ENCODE measurements at places on chromosomes 1 and 21.

GRCh38 chr21:39724944-39725343 is 20.0 kb upstream of the IGSF5 start:
- no peak for DNase-seq

- DNase-seq, result no peak
Observed at GRCh38 chr1:96515430-96515829, 206.2 kb upstream of the PTBP2 start.

DNA sequence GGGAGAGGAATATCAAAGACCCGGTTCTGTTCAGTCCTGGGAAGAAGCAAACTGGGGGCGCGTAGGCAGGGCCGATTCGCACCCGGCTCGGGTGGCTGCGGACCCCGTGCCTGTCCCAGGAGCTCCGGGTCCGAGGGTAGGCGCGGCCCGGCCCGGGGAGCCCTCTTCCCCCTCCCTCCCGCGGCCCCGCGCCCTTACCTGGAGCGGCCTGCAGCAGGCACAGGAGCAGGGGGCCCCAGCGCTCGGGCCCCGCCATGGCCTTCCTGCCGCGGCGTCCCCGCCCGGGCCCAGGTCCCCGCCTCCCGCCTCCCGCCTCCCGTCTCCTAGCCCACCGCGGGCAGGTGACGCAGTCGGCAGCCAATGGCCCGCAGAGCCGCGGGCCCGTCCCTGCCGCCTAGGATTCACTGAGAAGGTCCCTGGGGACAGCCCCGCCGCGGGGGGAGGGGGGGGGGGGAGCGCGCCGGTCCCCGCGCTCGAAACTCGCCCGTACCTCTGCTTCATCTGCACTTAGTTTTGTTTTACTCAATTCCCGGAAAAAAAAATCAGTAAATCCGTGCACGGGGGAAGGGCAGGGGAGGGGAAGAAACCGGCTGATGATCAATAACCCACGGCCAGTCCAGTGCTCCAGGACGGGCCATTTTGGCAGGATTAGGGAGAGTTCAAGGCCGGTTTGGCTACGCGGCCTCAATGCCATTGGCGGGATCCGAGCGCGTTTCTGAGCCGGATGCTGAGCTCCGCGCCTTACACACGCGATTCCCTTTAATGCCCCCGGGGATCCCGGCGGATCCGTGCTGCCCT is at the start of gene IFNLR1:
TSS of gene IFNLR1 (minus strand) at position 297 of the 798 bp plus-strand sequence. CDS start at position 256, 41 bp downstream.
- no peak for DNase-seq

GRCh38 chr1:220902916-220903315 is 23.7 kb downstream of the HLX start:
- no peak for DNase-seq

DNA sequence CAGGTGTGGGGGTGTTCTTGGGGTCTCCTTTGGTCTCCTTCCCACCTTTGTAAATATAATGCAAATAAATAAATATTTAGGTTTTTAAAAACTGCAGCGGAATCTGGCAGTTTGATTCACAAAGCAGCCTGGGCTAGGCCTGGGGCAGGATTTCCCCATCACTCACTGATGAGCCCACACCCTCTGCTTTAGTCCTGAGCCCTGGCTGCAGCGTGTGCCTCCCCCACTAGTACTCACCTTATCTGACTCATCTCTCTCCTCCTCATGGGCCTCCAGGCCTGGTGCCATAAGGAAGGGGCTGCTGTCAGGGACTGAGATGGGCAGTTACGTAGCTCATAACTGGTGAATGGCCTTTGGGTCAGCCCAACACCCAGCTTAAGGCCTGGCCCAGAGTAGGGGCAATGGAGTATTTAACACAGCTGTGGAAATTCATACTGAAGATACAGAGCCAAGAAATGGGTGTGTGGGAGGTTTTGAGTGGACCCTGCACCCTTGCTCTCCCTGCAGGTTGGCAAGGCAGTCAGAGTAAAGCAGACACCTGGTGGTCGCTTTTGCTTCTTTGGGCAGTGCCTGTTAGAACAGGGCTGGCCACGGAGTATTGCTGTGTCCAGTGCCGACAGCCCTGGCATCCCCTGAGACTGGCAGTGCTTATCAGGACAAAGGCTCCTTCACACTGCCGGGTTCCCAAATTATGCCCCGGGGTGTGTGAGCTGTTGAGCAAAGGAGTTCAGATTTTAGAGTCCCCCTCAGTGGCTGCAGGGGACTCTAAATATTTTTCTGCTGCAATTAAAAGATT is 39.7 kb downstream of the AZIN2 start:
- DNase-seq, result no peak

DNA sequence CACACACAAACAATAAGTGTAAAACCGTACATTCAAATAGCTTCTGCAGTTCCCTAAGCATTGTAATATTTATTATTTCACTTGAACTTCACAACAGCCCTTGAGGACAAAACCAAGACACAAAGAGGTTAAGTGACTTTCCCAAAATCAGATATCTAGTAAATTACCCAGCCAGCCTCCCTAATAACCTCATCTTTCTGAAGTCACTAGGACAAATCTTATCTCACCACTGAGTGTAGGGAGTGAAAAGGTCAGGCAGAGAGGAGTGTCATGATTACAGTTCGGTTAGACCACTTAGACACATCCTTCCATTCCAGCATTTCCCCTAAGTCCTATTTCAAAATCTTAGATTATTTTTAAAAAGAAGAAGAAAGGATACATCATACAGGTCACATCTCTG is 377.3 kb upstream of the NFIA start:
- no peak for DNase-seq

- no peak for DNase-seq
Observed at GRCh38 chr1:180116964-180117763, 37.5 kb upstream of the QSOX1 start.

DNA sequence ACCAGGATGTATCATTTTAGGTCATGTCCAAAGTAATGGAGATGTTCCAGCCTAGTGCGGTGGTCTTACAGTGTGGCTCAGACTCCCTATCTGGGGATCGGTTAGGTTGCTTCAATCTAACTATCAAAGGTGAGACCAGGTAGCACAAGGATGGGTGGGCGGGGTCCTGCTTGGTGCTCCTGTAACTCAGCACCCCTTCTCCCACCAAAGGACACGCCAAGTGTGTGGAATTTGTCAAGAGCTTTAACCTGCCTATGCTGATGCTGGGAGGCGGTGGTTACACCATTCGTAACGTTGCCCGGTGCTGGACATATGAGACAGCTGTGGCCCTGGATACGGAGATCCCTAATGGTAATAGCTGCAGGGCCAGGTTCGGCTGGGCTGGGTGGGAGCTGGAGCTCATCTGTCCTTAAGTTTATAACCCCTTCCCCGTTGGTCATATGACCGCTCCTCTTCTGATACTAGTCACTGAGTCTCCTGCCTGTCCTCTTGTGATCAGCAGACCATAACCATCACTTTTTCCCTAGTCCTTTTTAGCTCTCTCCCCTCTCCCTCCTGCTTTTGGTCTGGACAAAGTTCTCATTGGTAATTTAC is 5.4 kb downstream of the MARCKSL1 start:
- no peak for DNase-seq

- no peak for DNase-seq
Observed at GRCh38 chr1:81819613-81820012, 18.9 kb downstream of the ADGRL2 start.

- DNase-seq, result no peak
Observed at GRCh38 chr1:84303314-84303830, 1.9 kb downstream of the SAMD13 start.

DNA sequence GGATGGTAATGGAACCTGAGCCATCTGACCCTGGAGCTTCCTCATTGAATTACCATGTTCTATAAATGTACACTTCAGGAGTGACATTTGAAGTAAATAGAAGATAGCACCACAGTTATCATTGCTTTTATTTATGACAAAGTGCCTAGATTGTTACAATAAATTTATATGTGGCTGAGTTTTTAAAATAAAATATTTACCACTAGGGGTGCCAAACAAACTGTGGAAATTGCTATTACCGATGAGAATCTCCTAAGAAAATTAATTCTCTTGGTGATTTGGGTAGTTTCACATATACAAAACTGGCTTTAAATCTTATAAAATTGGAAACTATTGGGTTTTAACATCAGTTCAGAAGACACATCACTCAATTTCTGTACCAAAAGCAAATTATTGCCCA is 1.4 kb upstream of the TNR start:
- DNase-seq, result no peak

- DNase-seq, result no peak
Observed at GRCh38 chr1:220239966-220240365, 32.3 kb downstream of the RAB3GAP2 start.

DNA sequence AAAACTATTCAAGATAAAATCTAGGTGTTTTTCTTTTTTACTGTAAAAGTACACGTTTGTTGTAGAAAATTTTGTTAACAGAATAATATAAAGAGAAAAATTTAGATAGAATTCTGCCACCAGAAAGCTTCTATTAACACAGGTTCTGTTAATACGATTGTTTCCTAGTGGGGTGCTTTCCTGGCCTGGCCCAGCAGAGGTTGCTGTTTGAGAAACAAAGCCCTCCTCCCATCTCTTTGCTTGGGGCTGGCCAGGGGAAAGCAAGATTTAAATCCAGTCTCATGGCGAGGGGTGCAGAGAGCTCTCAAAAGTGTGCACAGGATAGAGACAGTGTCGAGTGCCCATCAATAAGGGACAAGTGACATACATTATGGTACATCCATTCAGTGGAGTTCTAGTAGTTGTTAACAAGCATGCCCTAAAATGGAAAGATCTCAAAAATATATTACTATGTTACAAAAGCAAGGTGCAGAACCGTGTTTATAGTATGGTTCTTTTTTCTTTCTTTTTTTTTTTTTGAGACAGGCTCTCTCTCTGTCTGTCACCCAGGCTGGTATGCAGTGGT is 14.6 kb upstream of the ACBD3 start:
- no peak for DNase-seq

GRCh38 chr1:13828454-13829151 is 128.6 kb downstream of the PRDM2 start:
- no peak for DNase-seq

- DNase-seq, result peak; percentile 83
Observed at GRCh38 chr1:93680420-93681100, 1.1 kb downstream of the BCAR3 start.

DNA sequence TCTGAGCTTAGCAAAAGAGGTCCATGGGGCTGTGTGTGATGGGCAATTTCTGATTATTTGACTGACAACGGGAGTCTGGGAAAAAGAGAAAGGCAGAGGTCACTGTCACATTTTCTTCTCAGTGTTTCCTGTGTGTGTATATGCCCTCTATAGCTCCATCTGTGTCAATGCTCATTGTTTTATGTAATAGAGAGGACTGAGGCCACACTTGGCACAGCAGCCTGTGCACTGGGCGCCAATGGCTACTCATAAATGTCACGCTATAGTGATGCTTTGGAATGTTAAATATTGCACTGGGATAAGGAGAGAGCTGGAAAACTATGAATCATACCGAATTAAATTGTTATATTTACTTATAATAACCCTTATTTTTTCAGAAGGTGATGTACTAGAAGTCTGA is 365.4 kb downstream of the NEGR1 start:
- no peak for DNase-seq

GRCh38 chr1:2322065-2322571 is 69.2 kb downstream of the MORN1 start:
- no peak for DNase-seq

DNA sequence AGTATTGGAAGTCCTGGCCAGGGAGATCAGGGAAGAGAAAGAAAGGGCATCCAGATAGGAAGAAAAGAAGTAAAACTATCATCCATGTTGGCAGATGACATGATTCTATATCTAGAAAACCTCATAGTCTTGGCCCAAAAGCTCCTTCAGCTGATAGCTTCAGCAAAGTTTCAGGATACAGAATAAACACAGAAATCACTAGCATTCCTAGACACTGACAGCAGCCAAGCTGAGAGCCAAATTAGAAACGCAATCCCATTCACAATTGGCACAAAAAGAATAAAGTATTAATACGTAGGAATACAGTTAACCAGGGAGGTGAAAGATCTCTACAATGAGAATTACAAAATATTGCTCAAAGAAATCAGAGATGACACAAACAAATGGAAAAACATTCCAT is 44.6 kb downstream of the ZFYVE9 start:
- DNase-seq, result no peak

DNA sequence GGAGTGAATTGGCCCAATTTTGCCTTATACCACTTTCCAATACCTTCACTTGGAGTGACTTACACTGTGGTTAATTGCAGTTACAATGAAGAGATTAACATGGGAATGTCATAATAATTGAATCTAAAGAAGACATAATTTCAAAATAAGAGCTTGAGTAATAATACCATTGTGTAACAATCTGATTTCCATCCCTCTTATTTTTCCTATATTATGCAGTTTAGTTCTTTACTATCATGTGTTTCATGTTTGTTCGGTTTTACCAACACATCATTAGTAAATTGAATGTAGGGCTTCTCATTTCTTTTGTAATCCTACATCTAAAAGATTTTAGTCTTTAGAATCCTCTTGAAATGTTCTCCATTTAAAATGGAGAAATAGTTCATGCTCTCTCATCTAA is 19.2 kb upstream of the XPR1 start:
- DNase-seq, result no peak

GRCh38 chr1:27658951-27659496 is 13.0 kb downstream of the IFI6 start:
- no peak for DNase-seq

DNA sequence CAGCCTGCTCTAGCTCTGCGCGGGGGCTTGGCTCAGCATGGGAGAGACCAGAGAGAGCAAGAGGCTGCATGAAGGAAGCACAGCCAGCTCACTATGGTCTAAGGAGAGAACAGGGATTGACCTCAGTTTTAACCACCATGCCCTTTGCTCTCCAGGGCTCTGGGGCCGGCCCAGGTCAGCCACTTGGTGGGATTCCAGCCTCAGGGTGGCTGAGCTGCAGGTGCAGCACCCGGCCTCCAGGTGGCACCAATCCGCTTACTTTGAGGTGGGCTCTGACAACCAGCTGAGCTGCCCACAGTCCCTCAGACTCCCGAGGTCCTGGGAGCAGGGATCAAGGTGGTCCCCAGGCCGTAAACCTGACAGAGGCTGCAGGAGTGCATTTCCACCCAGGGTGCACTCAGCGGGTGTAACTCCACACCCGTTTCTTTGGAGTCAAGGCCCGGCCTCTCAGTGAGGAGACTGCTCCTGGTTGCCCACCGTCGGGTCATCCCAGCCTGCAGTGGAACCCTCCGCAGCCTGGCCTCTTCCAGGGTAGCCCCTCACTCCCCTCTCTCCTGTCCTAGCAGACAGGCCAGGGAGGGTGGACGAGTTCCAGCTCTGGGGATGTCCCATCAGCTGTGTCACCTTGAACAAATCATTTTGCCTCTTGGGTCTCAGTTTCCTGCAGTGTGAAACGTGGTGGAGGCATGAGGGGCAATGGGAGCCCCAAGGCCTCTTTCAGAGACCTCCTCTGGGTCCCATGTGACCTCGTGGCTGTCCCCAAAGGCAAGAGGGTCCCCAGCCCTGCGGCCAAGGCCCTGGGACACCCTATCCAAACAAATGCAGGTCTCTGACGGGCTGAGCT is 607 bp upstream of the LGR6 start:
- no peak for DNase-seq
